ENCODE measurements at places on chromosomes 4 and X.
A peak's percentile ranks its signal among the peaks of the same experiment; 100 is the strongest.

DNA sequence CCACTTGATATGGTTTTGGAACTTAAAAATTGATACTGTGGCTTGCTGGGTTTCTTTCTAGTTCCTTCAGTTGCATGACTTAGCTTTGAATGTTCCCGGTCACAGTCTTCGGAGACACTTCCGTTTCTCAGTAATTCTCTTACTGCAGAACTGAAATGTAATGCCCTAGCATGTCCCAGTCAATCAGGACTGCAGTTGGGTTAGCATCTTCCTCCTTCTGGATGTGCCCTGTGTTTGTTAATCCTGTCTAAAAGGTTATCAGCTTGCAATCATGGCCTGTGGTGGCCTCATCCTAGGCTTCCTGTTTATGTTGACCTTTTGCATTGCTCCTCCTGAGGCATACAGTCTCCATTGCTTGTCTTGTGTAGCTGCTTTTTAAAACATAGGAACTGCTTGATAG, 275.9 kb downstream of the ARHGAP10 start:
- DNase-seq, result peak; percentile 18

GRCh38 chr4:740656-741282, 35.1 kb downstream of the PCGF3 start:
- DNase-seq, result no peak

DNA sequence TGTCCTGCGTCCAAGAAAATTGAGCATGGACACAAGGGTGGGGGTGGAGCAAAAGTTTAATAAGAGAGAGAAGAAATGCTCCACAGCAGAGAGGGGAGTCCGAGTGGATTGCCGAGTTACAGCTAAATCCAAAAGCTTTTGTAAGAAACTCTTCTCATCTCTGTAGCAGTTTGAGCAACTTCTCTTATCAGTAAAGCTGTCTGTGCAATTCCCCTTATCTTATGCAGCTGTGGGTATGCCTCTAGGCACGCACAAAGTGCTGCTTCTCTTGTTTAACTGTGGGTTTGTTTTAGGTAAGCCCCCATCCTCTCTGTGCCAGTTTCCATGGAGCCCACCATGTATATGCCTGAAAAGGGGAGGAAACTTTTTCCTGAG, 44.8 kb downstream of the HMGB2 start:
- DNase-seq, result no peak

- DNase-seq, result no peak
Measured at GRCh38 chr4:90824266-90825150, 697.3 kb downstream of the CCSER1 start.

DNA sequence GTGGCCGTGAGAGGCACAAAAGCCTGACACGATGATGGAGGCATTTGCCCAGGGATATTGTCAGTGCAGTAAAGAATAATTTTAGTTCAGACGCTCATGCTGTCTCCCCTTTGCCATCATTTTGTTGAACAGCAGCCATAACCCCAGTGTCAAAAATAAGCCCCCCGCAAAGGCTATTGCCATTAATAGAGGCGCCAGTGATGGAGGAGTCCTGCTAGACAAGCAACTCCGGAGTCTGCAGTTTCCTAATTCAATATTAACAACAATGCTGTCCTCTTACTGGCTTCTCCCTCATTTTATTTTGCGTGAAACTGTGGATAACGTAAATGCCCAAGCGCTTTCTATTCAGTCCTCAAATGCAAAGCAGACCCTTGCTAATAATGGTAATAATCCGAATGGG, 603 bp upstream of the SMS start:
- no peak for DNase-seq

DNA sequence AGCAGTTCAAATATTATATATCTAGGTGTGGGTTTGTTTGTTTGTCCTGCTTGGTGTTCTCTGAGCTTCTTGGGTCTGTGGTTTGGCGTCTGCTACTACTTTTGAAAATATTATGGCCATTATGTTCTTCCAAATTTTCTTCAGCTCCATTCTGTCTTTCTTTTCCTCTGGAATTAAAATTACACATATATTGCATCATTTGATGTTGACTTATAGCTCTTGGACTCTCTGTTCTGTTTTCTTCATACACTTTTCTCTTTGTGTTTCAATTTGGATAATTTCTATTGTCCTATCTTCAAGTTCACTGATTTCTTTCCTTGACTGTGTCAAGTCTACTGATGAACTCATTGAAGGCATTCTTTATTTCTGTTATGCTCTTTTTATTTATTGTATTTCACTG, 65.2 kb upstream of the ZNF81 start:
- no peak for DNase-seq

- no peak for DNase-seq
Measured at GRCh38 chr4:141101511-141101910, 31.8 kb downstream of the RNF150 start.

DNA sequence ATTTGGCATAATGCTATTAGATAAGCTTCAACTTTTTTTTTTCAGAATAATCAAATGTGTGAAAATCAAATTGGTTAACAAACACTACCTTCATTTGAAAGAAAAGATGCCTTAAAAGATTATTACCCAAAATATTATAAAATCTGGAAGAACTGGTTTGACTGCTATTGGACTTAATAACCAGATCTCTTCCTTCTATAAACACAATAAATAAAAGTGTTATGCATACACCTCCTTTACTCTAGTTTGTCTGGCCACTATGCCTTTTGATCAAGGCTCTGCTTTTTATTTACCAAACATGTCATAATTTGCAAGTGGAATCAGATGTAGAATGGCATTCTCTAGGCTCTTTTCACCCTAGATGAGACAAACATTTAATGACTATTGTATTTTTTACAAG, 897.3 kb upstream of the EPHA5 start:
- no peak for DNase-seq

DNA sequence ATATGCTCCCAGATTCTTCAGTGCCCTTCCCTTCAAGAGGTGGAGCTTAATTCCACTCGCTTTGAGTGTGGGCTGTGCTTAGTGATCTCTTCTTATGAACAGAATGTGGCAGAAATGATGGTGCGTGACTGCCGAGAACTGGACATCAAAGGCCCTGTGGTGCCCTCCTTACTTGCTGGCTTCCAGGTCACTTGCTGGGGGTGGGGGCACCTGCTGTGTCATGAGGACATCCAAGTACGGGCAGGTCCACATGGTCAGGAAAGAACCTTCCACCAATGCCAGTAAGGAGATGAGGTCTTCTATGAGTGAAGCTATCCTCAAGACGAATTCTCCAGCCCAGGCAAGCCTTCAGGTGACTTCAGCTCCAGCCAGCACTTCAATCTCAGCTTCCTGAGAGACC, 95.8 kb downstream of the FAM53A start:
- no peak for DNase-seq

GRCh38 chr4:3822230-3822947, 56.2 kb downstream of the ADRA2C start:
- DNase-seq, result no peak

GRCh38 chr4:124437853-124438495, 274.6 kb downstream of the ANKRD50 start:
- DNase-seq, result no peak

- peak; percentile 89 for DNase-seq
Measured at GRCh38 chr4:95129821-95130311, 372.1 kb downstream of the BMPR1B start.

GRCh38 chrX:11792461-11793421, 34.7 kb downstream of the MSL3 start:
- no peak for DNase-seq

DNA sequence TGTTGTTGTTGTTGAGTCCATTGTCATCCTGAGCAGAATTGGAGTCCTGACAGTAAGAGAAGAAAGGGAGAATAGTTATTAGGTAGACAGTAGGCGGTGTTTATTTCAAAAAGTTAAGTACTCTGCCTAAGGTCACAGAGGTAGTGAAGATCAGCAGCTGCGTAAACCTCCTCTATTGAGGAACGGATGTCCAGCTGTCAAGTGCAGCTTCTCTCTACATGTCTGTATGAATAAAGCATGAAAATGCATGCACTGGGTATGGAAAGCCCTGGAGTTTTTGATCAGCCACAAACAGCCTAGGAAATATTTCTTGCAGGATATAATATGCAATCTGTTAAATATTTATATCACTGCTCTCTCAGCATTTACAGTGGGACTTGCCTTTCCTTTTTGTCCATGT, 109.4 kb upstream of the CBLL2 start:
- DNase-seq, result no peak

- no peak for DNase-seq
Measured at GRCh38 chr4:45358573-45359506, 632.5 kb upstream of the GNPDA2 start.

GRCh38 chr4:8081621-8082516, 76.7 kb downstream of the ABLIM2 start:
- no peak for DNase-seq

DNA sequence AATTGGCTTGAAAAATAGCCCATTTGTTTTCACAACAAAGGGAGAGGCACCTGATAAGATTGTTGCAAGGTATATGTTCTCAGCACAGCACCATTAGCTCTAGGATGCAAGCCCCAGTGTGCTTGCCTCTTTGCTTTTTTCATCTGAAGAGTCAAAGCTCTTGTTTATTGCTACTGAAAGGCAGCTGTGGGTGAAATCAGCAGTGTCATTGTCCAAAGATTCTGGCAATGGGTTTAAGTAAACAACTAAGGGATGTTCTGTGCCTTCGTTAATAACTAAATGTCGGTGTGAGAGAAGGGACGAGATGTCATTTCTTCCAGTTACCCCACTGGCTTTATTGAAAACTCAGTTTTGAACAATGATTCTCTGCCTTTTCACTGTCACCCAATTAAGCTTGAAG, 567.7 kb downstream of the KCNIP4 start:
- DNase-seq, result no peak

DNA sequence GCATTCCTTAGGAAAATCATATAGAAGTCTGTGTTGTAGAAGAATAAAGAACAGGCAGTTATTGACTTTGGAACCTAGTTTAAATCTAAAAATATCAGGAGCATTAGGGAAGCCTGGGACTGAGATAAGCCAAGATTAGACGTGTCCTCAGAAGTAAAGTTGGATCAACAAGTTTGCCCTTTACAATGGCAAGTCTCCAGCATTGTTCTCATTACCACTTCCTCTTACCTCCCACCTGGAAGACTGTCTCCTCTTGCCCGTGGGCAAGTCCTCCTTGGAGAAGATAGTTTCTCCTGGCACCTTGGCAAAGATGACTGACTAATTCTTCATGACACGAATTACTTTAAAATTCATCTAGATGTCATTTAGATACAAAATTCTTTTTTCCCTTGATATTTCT, 37.8 kb downstream of the CNKSR2 start:
- no peak for DNase-seq

GRCh38 chr4:37650481-37650880, 35.7 kb downstream of the RELL1 start:
- DNase-seq, result no peak

Measured in ACHN (cell line).